ENCODE measurements at places on chromosomes 3 and 15. TPM values are rescaled to one million over a fixed set of nuclear protein-coding genes. Genes with fewer than 3 reads are reported as not detected.

The TLR9 gene
- 0.16 TPM for total RNA-seq

The EPB42 gene
- total RNA-seq: 0.38 TPM

The STRA6 gene
- 0.13 TPM for total RNA-seq

The TRANK1 gene
- 6.3 TPM for total RNA-seq

The PLCH1 gene
- 0.16 TPM for total RNA-seq

The CD200 gene
- total RNA-seq: 1.4 TPM

The ISL2 gene
- total RNA-seq: not detected

The KIF23 gene
- total RNA-seq: 1.3 TPM

The CELF6 gene
- total RNA-seq: 0.70 TPM

The CHL1 gene
- 2.5 TPM for total RNA-seq

The FAM81A gene
- 1.8 TPM for total RNA-seq

The MYLK gene
- total RNA-seq: 17.8 TPM

The NR2F2 gene
- total RNA-seq: 21.0 TPM

The ADAMTS9 gene
- total RNA-seq: 53.6 TPM

The CAV3 gene
- 24.8 TPM for total RNA-seq

The RTP3 gene
- total RNA-seq: not detected

The SLC22A13 gene
- 0.22 TPM for total RNA-seq

The PTPN9 gene
- total RNA-seq: 8.8 TPM

The TSC22D2 gene
- total RNA-seq: 66.0 TPM

The AP3B2 gene
- 0.22 TPM for total RNA-seq

The FBXO40 gene
- 147 TPM for total RNA-seq

The PAQR5 gene
- total RNA-seq: 0.16 TPM

The STX19 gene
- total RNA-seq: not detected

The CSPG4 gene
- 21.3 TPM for total RNA-seq

The CAND2 gene
- total RNA-seq: 62.6 TPM

Data from cardiac septum (tissue), 1 donor.